ENCODE measurements at places on chromosomes 11 and 22.

- DNase-seq = peak; percentile 31
These were observed 49.0 kb upstream of the PPP6R3 start for GRCh38 chr11:68411501-68411991.

DNA sequence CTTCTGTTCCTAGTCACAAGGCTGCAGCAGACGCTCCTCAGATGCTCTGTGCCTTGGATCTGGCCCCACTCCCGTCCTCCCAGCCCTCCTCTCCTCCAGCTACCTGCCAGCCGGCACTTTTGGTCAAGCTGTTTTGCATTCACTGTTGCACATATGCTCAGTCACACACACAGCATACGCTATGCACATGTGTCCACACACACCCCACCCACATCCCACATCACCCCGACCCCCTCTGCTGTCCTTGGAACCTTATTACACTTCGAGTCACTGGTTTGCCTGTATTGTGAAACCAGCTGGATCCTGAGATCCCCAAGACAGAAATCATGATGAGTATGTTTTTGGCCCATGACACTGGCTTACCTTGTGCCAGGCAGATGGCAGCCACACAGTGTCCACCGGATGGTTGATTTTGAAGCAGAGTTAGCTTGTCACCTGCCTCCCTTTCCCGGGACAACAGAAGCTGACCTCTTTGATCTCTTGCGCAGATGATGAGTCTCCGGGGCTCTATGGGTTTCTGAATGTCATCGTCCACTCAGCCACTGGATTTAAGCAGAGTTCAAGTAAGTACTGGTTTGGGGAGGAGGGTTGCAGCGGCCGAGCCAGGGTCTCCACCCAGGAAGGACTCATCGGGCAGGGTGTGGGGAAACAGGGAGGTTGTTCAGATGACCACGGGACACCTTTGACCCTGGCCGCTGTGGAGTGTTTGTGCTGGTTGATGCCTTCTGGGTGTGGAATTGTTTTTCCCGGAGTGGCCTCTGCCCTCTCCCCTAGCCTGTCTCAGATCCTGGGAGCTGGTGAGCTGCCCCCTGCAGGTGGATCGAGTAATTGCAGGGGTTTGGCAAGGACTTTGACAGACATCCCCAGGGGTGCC is 109.8 kb downstream of the BCR start:
- peak; percentile 79 for DNase-seq

- DNase-seq = no peak
These were observed 35.2 kb upstream of the SCUBE2 start for GRCh38 chr11:9126636-9127035.

- DNase-seq = no peak
These were observed 24.4 kb downstream of the QSER1 start for GRCh38 chr11:32916994-32917393.

- DNase-seq = peak; percentile 82
These were observed 5.0 kb downstream of the SCN2B start for GRCh38 chr11:118171269-118172062.

DNA sequence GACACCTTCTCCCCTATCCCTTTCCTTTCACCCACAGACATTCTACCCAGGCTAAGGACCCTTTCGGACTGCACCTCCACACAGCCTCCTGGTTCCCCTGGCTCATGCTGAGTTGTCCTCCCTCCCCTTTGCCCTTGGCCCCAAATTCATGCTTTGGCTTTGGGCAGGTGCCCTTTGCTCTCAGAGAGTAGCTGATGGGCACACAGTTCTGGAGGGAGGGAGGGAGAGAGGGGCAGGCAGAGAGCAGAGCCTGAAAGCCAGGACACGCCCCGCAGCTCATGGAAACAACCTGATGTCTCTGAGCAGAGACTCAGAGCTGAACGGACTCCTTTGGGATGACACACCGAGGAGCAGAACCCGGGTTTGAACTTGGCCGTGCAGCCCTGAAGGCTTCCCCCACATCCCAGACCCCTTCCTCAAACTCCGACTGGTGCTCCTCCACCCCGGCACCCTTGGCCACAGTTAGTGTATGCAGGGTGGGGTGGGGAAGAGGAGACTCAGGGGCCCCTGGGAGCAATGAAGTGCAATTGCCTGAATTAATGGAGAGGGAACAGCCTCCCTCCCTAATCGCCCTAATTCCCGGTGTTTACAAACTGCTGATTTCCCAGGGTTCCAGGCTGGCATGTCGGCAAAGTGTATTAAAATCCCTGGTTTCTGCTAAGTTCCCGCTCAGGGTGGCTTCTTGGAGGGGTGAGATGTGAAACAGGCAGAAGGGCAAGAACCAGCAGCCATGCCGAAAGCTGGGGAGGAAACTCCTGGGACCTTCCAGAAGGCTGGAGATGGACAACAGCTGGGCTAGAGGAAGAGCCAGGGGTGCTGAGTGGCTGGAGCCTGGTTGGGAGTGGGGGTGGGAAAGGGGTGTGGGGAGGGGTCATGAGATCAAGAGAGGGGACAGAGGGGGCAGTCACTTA is 71.2 kb upstream of the SHISAL1 start:
- no peak for DNase-seq
